ENCODE measurements at places on chromosomes 16 and 17.

GRCh38 chr16:65534121-65534528, 412.3 kb upstream of the CDH11 start:
- DNase-seq = no peak

- DNase-seq = no peak
Observed at GRCh38 chr16:20610892-20611349, 34.8 kb upstream of the ACSM2B start.

- DNase-seq = no peak
Observed at GRCh38 chr16:84885342-84885910, 65.6 kb downstream of the CRISPLD2 start.

- DNase-seq = no peak
Observed at GRCh38 chr16:17258848-17259713, 211.7 kb downstream of the XYLT1 start.

- DNase-seq = no peak
Observed at GRCh38 chr16:81908466-81909262, 102.6 kb downstream of the SDR42E1 start.

DNA sequence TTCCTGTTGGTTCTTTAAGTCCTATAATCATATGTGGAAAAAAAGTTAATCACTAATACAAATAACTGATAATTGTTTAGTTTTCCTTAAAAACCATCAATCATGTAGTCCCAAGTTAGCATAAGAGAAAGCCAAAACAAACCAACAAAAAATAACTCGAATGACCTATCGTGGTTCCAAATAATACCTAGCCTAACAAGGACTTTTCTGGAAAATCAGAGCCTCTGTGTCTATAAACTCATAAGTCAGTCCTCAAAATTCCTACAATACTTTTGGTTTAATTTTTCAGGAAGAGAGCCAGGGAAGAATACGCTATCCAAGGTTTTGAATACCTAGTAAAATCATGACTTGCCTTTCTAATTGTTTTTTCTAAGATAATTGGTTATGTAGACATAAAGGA, 975.3 kb upstream of the SOX9 start:
- DNase-seq = no peak

GRCh38 chr16:86723689-86724088, 145.3 kb downstream of the FOXL1 start:
- no peak for DNase-seq

DNA sequence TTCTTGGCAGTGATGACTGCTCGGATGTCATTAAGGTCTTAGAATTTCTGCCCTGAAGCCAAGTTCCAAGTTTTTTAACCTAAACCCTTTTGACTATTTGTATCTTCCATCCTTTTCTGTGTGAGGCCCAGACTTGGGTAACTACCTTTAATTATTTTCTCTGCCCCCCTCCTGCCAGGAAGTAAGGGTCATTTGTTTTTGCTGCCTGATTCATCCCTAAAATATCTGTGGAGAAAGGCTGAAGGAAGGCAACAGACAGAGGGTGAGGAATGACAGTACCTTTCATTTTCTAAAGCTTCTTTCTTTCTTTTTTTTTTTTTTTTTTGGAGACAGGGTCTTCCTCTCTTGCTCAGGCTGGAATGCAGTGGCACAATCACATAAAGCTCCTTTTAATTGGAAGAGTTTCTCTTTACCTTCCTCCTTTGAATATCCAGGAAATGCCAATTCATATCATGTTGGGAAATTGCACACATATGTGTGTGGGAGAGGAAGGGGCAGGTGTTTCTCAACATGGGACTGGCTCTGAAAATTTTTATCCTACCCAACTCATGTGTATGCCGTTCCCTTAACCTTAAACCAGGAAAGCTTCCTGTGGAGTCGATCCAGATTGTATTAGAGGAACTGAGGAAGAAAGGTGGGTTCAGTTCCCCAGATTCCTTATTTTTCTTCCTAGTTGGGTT, 957 bp downstream of the VPS25 start:
- no peak for DNase-seq

GRCh38 chr17:76545918-76546555, 6.2 kb downstream of the PRCD start:
- no peak for DNase-seq

- no peak for DNase-seq
Observed at GRCh38 chr16:84942786-84943185, 68.5 kb downstream of the ZDHHC7 start.

DNA sequence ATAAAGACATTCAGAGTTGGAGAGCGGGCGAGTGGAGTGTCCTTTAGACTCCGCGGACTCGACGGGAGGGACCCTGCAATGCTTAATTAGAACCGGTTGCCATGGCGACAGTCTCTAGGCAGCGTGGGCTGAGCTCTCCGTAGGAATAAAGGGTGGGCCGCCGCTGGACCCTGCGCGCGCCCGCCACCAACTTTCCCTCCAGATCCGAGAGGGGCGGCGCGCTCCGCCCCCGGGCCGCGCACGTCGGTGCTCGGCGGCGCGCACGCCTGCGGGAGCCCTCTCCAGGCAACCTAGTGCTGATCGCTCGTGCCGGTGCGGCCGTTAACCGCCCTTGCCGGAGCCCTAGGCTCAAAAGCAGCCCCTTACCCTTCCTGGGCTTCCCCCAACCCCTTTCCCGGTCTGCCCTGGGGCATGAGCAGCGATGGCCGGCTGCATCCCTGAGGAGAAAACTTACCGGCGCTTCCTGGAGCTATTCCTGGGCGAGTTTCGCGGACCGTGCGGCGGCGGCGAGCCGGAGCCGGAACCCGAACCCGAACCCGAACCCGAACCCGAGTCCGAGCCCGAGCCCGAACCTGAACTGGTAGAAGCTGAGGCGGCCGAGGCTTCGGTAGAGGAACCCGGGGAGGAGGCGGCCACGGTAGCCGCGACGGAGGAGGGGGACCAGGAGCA, at the start of gene PPM1E:
TSS of gene PPM1E (plus strand) at position 278 of the 669 bp plus-strand sequence.
- DNase-seq = peak; percentile 54

DNA sequence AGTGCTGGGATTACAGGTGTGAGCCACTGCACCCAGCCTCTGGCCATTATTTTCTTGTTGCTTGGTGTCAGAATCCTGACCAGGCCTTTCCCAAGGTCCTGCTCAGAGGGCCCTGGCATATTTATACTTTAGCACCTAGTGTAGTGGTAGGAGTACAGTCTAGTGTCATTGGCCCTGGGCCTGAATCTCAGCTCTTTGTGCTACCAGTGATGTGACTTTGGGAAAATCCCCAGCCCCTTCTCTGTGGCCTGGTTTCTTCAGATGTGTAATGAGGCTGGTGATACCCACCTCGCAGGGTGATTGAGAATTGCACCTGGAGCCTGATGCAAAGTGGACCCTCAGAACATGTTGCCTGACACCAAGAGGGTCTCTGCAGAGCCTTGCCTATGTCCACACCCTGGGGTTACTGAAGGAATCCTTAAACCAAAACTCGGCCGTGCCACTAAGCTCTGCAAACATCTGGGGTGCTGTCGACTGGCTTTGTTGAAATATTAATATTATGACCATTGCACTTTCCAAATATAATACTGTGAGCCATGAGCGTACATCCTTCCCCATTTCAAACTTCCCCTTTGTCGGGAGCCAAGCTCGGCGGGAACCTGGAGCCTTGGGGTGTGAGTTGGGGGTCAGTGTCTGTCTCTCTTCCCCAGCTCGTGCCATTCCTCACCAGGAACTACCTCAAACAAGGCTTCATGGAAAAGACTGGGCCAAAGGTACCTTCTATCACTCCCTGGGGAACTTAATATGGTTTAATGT, 18.0 kb upstream of the RNF135 start:
- DNase-seq = no peak

DNA sequence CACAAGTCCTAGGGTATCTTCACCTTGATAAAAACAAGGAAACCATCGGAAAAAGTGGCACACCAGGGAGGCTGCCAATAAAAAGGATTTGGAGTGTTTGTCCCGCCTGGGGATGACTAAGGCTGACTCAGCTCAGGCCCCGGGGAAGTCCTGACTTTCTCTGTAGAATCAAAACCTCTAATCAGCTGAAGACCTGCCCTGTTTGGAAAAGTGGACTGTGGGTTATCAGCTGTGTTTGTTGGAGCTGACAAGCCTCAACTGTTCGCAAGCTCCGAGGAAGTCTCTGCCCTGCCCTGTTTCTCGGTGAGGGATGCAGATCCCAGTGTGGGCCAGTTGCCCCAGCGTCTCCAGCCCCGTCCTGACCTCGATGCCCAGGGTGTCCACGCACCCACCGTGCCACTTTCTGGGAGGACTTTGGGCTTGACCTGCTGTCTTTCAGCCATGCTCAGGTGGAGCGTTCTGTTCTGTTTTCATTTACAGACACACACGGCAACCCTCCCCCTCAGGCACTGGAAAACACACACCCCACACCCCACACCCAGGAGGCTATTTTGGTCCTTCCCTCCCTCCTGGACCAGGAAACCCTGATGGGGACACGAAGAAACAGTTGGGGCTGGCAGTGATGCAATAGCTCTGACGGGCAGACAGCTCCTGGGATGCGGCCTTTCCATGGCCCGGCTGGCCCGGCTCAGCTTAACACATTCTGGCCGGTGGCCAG, 27.6 kb upstream of the PITPNA start:
- DNase-seq = peak; percentile 59

DNA sequence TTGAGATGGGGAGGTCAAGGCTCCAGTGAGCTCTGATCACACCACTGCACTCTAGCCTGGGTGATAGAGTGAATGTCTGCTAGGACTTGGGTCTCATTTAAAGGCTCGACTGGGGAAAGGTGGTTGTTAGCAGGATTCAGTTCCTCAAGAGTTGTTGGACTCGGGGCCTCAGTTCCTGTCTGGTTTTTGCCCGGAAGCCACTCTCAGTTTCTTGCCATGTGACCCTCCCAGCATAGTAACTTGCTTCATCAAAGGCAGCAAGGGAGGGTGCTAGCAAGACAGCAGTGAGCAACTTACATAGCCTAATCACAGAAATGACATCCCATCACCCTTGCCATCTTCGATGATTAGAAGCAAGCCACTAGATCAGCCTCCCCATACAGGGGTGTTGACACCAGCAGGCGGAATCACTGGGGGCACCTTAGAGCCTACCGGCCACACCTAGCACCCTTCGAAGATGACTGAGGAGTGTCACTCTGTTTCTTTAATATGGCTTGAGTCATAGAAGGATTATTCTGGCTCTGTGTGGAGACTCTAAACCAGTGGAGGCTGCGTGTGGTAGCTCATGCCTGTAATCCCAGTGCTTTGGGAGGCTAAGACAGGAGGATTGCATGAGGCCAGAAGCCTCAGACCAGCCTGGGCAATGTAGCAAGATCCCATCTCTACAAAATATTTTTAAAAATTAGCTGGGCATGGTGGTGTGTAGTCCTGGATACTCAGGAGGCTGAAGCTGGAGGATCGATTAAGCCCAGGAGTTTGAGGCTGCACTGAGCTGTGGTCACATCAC, 13.2 kb upstream of the SCNN1B start:
- no peak for DNase-seq

DNA sequence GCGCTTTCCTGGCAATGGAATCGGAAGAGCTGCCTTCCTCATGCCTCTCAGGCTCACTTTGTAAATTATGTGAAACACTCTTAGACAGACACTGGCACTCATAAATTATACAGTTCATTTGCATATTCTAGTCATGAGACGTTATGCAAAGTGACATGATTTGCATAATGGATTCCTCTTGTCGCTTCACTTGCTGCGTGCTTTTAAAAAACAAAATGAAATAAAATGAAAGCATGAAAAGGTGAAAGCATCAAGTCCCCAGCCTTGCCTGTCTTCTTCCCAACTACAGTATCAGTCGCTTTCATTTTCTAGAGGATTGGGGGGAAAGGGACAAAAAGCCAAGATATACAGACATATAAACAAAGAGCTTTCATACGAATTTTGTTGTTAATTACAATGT, 252.8 kb upstream of the PMFBP1 start:
- no peak for DNase-seq

GRCh38 chr17:80852476-80853015, 139.1 kb upstream of the CHMP6 start:
- no peak for DNase-seq

DNA sequence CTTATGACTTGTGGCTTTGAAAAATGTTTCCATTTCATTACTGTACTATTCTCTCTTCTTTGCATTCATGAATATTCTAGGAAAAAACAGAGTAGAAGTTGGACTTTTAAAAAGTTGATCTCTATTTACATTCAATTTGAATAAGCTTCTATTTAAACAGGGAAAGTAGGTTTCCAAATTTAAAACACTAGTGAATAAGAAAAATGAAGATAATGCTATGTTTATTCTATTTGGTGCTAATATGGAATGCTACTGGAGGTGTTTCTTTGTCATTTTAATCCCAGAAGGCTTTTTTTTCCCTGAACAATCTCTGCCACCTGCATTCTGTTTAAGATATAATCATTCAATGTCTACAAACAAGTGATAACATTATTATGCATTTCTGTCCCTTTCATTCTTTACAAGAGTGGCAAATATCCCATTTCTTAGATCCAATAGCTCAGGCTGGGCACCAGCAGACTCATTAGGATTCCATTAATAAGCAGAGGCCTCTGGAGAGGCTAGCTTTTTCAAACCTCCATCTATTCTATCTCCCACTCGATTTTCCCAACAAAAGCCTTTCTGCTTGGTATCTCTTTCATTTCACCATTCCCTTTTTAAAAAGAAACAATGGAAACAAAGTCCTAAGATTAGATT, 1001.6 kb upstream of the CDH8 start:
- no peak for DNase-seq

DNA sequence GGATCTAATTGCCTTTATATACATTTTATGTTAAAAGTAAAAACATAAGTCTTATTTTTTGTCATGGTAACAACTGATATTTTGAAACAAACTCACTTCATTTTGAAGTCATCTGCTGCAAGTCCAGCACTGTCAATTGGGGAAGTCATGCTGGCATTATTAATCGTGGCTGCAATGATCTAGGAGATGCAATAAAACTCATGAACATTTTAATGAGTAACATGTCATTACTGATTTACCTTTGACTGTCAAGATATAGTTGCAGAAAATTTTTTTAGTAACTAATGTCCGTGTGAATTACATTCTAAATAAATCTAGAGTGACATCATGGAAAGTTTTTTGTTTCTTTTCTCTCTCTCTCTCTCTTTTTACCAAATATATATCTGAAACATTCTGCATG, 17.3 kb upstream of the KRT24 start:
- no peak for DNase-seq

- no peak for DNase-seq
Observed at GRCh38 chr17:67865438-67865837, 40.1 kb downstream of the BPTF start.

GRCh38 chr16:86455116-86455515, 55.2 kb upstream of the FOXF1 start:
- no peak for DNase-seq

- DNase-seq = no peak
Observed at GRCh38 chr16:89596957-89597649, 16.3 kb upstream of the DPEP1 start.

DNA sequence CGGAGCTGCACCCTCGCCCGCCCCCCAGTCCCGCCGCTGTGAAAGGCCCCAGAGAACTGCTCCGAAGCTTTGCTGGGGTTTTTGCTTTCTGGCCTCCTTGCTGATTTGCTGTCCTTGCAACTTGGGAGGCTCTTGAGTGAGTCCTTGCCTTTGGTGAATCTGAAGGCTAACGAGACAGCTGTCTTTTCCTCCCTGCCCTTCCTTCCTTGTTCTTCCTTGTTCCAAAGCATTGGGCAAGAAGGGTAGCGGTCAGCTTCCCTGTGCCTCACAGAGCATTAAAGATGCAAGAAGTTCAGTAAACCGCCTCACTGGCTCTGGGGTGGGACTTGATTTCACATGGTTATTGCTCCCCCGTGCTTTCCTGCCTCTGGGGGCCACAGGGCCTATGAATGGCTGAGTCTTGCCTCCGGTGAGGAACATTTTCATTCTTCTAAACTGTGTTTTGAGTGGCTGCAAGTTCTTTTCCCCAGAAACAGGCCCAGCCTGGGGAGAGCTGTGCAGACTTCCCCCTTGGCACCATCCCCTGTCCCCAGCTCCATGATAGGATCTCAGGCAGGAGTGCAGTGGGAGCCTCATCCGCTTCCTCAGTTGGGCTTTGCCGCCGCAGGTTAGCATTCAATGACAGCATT, 1.4 kb downstream of the YPEL2 start:
- no peak for DNase-seq
